Epithelial cell of alveolus of lung (primary cell): ENCODE measurements at places on chromosomes 5 and 9. TPM values are rescaled to one million over a fixed set of nuclear protein-coding genes. Genes with fewer than 3 reads are reported as not detected.

NOP16 gene
- 7.4 and 14.0 TPM in 2 replicates for total RNA-seq

JAKMIP2 gene
- 3.0 and 7.1 TPM in 2 replicates for total RNA-seq

GAPT gene
- not detected in 2 replicates for total RNA-seq

ZDHHC11B gene
- total RNA-seq: not detected in 2 replicates

LOX gene
- total RNA-seq: 123 and 125 TPM in 2 replicates

SLCO6A1 gene
- not detected in 2 replicates for total RNA-seq

GABRB2 gene
- total RNA-seq: 0.65 TPM in 1 of 2 replicates, not detected in the other

EQTN gene
- not detected in 2 replicates for total RNA-seq

OLFM1 gene
- 0.16 and 1.2 TPM in 2 replicates for total RNA-seq
